ENCODE measurements at places on chromosomes 13 and 19. TPM values are rescaled to one million over a fixed set of nuclear protein-coding genes. Genes with fewer than 3 reads are reported as not detected.

SIGLEC8 gene
- total RNA-seq = not detected

GPR4 gene
- total RNA-seq = not detected

HRC gene
- not detected for total RNA-seq

ATP8B3 gene
- 3.9 TPM for total RNA-seq

CGB1 gene
- total RNA-seq = not detected

ZNF8 gene
- total RNA-seq = 4.7 TPM

CD320 gene
- total RNA-seq = 24.6 TPM
